ENCODE measurements at places on chromosomes 5 and 9.

GRCh38 chr9:70865471-70865870, 255.9 kb downstream of the TRPM3 start:
- no peak for DNase-seq

- DNase-seq = no peak
Observed at GRCh38 chr5:67020096-67020615, 176.4 kb downstream of the CD180 start.

GRCh38 chr5:157366741-157367674, 93.0 kb upstream of the NIPAL4 start:
- DNase-seq = peak; percentile 9

- DNase-seq = peak; percentile 75
Observed at GRCh38 chr5:168135897-168136296, 155.5 kb upstream of the WWC1 start.

- peak; percentile 39 for DNase-seq
Observed at GRCh38 chr9:109934136-109934856, 154.3 kb downstream of the PALM2AKAP2 start.

- no peak for DNase-seq
Observed at GRCh38 chr5:64665243-64665642, 25.1 kb upstream of the SHISAL2B start.

- DNase-seq = no peak
Observed at GRCh38 chr5:109196087-109196822, 213.5 kb downstream of the PJA2 start.

GRCh38 chr5:79846198-79846521, 144.9 kb downstream of the MTX3 start:
- DNase-seq = no peak

- DNase-seq = no peak
Observed at GRCh38 chr9:129334105-129334935, 156.3 kb upstream of the IER5L start.

GRCh38 chr5:89308606-89309040, 425.6 kb upstream of the MEF2C start:
- DNase-seq = peak; percentile 97

All from GM12865 (cell line).